ENCODE measurements at places on chromosomes 1 and 21.

DNA sequence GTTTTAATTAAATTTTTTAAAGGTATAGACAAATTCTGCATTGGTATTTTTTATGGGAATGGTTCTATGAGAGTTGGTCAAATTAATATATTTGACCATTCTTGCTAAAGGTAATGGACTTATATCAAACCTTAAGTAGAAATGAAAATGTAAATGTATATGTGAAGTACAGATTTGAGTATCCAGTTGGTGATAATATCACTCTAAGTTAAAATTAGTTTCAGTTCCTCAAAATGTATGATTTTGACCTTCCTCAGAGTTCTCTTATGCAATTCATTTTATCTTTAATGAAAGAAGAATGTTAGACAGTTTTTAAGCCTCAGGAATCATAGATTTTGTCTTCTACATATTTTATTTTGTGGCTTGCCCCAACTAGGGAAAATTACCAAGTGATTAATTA lies 1291.5 kb upstream of the B3GALT2 start:
- no peak for DNase-seq

DNA sequence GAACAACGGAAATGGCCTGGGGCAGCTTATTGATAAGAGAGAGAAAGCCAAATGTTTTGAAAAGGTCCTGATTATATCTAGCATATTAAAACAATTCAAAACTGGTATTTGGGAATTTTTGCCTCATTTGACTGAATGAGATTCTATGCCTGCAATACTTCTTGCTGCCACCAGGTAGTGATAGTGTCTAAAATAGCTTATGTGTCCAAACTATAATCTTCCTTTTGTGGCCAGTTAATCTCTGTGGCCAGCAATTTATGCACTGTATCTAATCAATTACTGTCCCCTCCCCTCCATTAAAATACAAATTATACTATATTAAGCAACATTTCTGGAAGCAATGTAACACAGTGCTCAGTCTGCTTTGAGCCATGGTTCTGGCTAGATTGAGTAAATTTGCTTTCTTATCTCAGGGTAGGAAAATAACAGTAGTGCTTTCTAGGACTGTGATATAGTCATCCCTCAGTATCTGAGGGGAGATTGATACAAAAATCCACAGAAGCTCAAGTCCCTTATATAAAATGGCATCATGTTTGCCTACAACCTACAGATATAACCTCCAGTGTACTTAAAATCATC lies 91.8 kb downstream of the FOXD2 start:
- DNase-seq, result no peak

DNA sequence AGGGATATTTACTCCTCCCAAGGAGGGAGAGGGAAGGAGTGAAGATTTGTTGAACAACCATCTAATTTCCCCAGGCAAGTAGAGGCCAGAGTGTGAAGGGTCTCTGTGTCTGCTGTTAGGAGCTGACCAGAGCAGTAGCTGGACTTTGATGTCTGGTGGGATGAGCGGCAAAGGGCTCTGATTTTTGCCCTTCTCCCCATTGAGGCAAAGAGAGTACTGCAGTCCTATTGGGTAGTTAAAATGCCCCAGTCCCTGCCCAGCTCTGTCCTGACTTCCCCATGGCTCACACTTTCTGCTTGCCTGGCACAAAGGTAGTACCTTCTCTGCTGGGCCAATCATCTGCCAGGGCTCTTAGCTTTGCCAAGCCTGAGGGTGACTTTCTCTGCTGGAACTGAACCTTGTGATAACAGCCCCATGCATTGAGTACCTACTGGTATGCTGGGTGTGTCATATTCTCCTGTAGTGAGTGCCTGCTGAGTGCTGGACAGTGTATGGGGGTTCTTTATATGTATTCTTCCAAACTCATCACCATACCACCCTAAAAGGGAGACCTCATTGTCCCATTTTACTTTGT lies 64.0 kb upstream of the SELENON start:
- DNase-seq, result no peak

DNA sequence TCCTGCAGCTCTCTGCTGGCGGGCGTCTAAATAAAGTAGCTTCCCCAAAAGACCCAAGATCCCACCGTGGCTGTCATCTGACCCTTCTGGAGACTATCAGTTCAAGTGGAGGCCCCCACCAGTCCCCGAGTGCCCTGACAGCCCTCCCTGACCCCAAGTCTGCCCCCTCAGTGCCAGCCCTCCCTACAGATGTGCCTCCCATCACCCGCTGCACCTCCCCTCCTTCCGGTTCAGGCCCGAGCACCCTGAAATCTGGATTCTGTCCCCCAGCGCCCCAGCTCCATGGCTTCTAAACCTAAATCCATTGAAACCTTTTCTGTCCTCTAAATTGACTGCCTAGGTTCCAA lies 595 bp downstream of the IL10RB start:
- no peak for DNase-seq

DNA sequence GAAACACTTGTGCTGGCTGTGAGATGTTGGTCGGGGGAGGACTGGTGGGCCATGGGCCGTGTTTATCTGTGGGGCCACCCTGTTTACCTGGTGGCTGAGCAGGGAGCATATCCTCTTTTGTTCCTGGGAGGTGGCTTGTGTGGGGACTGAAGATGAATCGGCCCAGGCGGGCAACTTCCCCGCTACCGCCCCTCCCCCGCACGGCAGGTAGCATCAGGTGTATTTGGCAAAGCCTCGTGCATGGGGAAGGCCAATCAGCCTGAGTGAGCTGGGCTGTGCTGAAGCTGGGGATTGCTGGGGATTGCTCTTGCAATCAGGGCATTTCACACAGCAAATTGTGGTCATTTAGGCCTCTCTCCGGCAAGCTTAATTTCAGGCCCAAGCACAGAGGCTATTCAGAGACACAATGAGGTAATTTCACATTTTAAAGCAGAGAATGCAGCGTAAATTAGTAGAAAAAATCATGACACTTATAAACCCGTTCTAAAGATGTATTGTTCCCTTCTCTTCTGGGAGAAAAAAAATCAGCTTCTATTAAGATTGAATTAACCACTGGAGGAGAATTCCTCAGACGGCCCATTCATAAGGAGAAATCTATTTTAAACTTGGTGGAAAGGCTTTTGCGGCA lies 197.7 kb upstream of the POU3F1 start:
- DNase-seq, result no peak

- DNase-seq, result no peak
Observed at GRCh38 chr1:156938813-156939212, 18.4 kb downstream of the LRRC71 start.

DNA sequence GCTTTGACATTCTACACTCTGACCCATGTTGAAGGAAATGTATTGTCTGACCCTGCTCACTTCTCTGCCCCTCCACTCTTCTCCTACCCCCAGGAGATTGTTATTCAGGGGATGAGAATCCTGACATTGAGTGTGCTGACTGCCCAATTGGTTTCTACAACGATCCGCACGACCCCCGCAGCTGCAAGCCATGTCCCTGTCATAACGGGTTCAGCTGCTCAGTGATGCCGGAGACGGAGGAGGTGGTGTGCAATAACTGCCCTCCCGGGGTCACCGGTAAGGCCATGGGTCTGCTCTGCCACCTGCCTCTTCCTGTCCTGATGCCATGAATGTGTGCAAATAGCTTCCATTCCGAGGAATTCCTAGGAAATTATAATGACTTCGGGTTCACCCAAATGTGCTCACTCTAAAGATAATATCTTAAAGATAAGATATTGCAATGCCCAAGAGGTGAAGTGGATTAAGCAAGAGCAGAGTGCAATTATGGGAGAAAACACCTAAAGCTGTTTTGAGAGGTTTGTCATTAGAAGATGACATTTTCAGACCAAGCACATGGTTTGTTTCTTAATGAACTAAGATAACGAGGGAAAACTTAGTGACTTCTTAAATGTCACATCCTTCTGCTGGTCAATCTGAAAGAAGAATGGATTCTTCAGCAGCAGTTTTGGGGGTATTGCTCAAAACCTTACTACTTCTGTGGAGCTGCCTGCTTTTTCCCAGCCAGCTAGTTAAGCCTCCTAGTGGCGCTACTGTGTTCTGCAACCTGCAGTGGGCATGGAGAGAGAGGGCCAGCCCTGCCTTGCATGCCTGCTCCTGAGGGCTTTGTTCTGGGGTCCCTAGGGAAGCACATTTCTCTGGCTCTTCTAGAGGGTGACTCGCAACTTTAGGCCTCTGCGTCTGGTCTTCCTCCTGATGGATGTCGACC lies 41.6 kb downstream of the LAMC2 start:
- DNase-seq, result no peak

- no peak for DNase-seq
Observed at GRCh38 chr1:244065960-244066388, 14.9 kb downstream of the ZBTB18 start.

GRCh38 chr21:45963232-45963570 lies 18.4 kb upstream of the COL6A1 start:
- no peak for DNase-seq

DNA sequence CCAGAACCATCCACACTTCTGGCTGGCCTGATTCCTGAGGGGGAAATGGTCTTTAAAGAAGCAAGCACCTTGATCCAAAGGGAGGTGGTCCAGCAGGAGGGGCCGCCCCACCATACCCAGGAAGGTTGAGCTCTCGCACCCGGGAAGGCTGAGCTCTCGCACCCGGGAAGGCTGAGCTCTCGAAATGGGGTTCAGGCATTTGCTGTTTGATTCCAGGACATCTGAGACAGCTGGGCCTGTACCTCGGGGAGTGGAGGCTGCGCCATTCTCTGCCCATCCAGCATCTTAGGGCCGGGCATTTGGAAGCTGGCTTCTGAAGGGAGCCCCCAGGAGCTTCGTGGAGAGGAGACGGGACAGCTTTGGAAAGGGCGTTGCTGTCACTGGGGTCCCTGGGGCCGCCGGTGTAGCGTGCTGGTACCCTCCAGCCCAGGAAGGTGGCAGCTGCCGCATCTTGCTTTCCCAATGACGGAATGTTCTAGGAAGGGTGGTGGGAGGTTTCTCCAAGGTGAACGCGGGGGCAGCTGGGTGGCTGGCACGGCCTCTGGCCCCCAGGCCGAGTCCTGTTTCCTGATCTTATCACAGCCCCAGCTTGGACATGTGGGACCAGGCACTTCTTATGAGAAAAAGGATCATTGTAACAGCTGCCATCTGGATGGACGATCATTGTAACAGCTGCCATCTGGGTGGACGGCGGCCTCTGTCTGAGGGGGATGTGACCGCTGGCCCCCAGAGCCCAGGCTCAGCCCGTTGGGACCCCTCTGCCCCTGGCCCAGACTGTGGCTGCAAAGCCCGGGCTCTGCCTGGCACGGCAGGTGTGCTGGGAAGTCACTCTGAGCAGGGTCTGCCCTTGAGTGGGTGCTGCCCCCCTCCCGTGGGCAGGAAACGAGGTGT lies 61.6 kb downstream of the COL18A1 start:
- no peak for DNase-seq

DNA sequence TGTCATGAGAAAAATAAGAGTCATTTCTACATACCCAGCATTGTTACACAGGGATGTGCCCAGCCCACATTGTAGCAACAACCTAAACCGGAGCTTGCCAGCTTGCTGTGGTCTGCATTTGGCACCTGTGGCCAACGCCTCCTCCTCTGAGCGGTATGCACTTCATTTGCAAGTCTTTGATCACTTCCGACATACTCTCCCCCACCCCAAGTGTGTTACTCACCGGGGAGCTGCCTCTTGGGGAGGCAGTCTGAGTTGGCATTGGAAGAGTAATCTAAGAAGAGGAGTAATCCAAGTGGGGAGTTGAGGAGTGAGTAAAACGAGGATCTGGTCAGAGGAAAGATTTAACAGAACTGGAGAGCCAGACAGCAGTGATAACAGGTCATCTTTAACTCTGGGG lies 3.8 kb downstream of the BCL9 start:
- no peak for DNase-seq

DNA sequence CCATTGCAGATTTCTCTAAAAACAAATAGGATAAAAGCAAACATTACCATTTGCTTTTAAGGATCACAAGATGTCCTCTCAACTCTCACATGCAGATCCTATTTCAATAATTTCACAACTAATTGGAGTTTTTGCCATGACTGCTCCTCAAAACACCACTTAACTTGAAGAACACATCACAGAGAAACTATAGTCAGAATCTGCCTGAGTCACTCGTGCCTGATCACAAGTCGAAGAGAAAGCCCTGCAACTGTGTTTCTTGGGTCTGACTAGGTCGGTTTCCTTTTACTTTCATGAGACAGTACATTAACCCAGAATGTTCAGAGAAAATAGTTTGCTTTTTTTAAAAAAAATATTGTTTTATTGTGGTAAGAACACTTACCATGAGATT lies 46.3 kb upstream of the SMYD2 start:
- no peak for DNase-seq

DNA sequence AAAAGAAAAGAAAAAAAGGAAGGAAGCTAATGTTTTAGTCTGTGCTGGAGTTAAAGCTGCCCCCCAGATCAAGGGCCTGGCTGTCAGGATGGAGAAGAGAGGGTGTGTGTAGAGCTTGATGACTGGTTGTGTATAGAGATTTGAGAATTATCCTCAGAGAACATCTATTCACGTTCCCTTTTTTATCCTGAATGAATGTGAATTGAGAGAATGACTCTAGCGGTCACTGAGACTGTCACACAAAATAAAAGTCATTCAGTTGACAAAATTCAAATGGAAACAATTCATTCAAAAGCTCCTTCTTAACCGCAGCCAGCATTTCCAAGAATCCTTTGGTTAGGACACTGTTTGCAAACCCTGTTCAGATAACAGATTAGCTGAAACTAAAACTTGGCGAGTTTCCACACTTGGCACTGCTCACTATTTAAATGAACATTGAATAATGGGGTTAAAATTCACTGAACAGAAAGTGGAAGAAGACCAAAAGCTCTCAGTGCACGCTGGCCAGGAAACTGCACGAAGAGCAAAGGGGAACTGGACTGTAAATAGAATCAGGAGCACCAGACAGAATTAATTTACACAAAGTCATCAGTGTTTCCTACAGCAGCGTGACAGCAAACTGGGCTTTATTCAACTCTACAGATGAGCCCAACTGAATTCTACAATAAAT lies 13.6 kb upstream of the FAM89A start:
- peak; percentile 56 for DNase-seq
